ENCODE measurements at places on chromosomes 12 and 14.

DNA sequence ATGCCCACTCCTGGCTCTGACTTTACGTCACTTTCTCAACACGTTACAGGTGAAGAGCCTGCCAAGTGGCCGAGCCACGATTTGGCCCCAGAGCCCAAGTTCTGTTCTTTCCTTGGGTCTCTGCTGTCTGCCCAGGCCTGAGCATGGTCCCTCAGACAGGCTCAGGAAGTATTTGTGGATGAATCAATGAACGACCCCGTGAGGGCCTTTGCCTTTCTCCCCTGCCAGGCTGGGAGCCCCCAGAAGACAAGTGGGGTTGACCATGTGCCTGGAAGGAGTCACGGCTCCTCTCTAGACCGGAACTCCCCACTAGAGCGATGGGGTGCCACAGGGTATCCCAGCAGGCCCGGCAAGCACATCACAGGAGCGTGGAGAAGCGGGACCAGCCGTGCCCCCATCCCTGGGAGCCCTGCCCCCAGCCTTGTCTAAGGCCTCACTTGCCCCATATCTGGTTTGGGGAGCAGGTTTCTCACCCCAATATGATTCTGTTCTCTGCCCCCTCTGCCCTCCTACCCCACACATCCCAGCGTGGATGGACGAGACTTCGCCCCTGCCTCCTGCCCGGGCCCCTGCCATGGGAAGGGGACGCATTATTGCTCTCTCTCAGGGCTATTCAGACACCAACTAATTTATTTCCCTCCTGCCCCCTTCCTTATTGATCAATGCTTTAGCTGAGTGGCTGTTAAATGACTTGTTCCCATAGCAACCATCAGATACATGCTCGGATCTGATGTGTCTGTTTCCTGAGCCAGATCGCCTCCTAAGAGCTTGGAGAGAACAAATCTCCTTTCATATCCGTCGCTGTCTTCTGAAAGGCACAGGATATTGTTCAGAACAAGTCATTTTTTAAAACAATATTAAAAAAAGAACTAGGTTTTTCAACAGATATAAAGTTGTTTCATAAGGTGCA, 69.0 kb downstream of the DIO3 start:
- DNase-seq: no peak

- DNase-seq: no peak
Measured at GRCh38 chr12:105644770-105645169, 314.3 kb downstream of the C12orf75 start.

GRCh38 chr12:96170328-96170727, 23.8 kb upstream of the ELK3 start:
- DNase-seq: no peak

- DNase-seq: no peak
Measured at GRCh38 chr12:131494216-131494615, 216.7 kb upstream of the SFSWAP start.

DNA sequence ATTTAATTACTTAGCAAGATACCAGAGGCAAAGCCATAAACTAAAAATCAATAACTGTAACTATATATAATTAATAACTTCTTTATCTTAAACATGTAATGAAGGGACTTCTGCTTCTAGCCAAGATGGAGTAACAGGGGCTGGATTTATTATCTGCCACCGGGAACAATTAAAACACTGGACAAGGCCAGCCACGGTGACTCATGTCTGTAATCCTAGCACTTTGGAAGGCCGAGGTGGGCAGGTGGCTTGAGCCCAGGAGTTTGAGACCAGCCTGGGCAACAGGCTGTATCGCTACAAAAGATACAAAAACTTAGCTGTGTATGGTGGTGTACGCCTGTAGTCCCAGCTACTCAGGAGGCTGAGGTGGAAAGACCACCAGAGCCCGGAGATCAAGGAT, 113.6 kb downstream of the TAOK3 start:
- no peak for DNase-seq

DNA sequence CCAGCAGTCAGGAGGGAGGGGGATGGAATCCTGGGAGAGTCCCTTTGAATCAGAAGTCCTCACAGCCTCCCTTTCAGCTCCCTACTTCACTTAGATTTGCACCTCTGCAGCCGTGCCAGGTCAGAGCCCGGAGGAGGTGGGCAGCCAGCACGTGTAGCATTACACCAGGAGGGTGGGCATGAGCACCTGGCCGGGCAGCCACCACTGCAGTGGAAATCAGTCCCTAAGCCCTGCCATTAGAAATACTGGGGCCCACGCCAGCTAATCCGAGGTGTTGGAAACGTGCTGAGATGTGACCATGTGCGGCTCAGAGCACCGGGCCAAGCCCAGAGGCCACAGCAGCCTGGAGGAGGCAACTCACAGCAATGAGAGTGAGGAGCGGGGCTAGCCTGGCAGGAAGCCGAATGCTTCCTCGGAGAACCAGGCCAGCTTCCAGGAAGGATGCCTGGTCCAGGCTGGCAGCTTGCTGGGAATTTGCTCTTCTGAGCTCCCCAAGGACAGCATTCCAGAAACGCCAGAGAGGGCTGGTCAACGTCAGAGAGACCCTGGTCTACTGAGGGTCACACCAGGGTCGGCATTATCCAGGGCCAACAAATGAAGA, 9.4 kb upstream of the CACNA2D4 start:
- no peak for DNase-seq

- DNase-seq: no peak
Measured at GRCh38 chr12:100913872-100914592, 119.5 kb downstream of the ANO4 start.

DNA sequence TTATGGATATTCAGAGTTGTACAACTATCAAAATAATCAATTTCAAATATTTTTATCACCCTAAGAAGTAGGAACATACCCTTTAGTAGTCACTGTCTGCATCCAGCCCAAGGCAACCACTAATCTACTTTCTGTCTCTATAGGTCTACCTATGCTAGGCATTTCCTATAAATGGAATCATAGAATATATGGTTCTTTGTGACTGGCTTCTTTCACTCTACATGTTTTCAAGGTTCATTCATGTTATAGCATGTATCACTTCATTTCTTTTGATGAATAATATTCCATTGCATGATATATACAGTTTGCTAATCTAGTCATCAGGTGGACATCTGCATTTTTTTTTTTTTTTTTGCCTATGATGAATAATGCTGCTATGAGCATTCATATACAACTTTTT, 112.4 kb downstream of the PPP1R12A start:
- DNase-seq: no peak

GRCh38 chr12:54259194-54260011, 20.5 kb downstream of the CBX5 start:
- DNase-seq: peak; percentile 35

- no peak for DNase-seq
Measured at GRCh38 chr14:76720382-76720813, 40.9 kb upstream of the VASH1 start.

GRCh38 chr12:127963933-127964332, 303.0 kb upstream of the TMEM132C start:
- no peak for DNase-seq

DNA sequence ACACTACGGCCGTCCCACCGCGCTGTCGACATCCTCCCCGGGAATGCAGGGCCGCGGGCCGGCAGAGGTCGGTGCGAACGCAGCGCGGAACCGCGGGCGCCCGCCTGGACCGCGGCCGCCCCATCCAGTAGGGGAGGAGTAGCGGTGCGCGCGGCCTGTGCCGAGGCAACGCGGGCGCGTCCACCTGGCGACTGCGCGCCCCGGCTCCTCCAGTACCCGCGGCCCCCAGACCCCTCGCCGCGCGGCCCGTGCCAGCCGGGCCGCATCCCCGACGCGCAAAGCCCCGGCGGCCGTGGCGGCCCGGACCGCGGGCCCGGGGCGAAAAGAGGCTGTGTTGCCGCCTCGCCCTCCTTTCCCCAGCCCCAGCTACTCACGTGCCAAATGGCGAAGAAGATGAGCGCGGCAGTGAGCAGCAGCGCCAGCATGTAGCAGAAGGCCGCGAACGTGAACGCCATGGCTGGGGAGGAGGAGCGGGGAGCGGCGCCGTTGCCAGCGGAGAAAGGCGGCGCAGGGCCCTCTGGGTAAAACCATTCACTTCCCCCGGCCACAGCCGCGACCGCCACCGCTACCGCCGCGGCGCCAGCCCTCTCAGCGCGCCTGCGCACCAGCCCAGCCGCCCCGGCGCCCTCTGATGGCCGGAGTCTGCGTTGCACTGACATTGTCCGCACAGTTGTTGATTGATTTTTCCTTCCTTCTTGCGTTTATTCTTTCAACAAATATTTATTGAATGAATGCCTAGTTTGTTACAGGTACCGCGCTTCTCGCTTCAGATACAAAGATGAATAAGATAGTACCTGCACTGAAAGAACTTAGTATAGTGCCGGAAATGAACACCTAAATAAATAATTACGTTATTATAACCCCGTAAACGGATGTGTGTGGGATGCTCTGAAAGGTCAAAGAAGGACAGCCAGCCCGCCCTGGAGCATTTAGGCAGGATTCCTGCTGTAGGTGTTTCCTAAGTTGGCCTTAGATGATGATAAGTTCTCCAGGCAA, at the start of gene CNIH1:
Gene CNIH1, minus strand, starts transcription at position 502 of the 996 bp plus-strand sequence. Its CDS starts 47 bp downstream, at position 455.
- DNase-seq: peak; percentile 92

DNA sequence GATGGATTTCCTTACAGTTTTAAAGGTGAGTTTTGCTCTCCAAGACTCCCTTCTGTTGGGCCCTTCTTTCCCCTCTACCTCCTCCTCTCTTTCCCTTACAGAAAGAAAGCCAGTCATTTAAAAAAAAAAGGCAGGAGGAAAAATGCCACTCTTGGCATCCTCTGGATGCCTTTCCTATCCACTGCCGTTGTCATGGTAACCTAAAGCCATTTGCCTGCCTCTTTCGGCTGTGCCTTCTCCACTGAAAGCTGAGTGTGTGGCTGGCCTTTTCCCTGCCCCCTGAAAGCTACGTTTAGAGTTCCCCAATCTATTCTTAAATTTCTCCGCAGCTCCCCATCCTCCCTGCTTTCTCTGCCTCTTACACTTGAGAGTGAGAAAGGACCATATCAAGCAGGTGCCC, 67.1 kb downstream of the TUNAR start:
- no peak for DNase-seq

DNA sequence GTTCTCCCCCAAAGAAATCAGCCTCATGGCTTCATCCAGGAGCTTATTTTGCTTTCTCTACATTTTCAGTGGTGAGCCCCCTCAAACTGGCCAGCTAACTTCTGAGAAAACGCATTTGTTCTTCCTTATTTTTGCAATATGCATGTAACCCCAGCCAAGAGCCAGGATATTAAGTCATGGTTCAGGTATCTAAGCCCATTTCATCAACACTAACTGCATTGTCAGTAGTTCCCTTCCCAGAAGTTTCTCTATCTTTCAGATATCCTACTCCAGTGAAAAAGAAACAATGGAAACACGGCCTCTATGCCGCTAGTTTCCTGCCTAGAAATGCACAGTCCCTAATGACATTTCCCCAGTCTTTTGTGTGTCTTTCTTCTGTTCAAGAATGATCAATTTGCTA, 102.8 kb upstream of the RASSF8 start:
- no peak for DNase-seq

DNA sequence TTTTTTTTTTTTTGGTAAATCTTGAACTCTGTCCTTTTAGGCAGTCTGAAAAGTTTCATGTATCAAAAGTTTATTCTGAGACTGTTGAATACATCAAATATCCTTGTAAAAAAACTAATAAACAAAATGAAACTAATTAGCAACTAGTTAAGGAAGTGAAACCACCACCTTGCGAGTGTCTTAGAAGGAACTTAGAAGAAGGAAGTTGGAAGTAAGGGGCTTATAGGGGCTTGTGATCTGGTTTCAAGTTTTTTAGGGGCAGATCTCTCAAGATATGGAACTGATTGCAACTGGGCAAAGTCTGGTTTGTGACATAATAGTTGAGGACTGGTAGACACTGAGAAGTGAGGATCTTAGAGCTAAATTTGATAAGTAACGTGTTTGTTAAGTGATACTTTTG, 748.8 kb downstream of the C12orf50 start:
- DNase-seq: no peak

GRCh38 chr14:31283578-31284252, 76.1 kb upstream of the HECTD1 start:
- DNase-seq: no peak

- DNase-seq: no peak
Measured at GRCh38 chr14:97113339-97113738, 316.2 kb downstream of the VRK1 start.

DNA sequence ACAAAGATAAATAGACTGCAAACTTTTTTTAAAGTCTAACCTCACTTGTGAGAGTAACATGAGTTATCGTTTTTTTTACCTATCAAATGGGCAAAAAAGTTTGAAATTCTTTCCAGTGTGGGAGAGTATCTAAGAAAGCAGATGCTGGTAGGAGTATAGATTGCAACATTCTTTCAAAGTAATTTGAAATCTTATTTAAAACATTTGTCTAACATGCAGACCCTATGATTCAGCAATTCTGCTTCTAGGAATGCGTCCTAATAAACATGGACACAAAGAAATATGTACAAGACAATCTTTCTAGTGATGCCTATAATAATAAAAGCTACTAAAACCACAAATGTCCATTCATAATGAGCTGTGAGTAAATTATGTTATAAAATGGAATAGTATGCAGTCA, 110.4 kb upstream of the TMCC3 start:
- DNase-seq: no peak

- DNase-seq: no peak
Measured at GRCh38 chr14:96204151-96205058, at the start of gene BDKRB2. Gene BDKRB2 (plus strand): TSS chr14:96204839. CDS start chr14:96237108, 32,269 bp downstream.

DNA sequence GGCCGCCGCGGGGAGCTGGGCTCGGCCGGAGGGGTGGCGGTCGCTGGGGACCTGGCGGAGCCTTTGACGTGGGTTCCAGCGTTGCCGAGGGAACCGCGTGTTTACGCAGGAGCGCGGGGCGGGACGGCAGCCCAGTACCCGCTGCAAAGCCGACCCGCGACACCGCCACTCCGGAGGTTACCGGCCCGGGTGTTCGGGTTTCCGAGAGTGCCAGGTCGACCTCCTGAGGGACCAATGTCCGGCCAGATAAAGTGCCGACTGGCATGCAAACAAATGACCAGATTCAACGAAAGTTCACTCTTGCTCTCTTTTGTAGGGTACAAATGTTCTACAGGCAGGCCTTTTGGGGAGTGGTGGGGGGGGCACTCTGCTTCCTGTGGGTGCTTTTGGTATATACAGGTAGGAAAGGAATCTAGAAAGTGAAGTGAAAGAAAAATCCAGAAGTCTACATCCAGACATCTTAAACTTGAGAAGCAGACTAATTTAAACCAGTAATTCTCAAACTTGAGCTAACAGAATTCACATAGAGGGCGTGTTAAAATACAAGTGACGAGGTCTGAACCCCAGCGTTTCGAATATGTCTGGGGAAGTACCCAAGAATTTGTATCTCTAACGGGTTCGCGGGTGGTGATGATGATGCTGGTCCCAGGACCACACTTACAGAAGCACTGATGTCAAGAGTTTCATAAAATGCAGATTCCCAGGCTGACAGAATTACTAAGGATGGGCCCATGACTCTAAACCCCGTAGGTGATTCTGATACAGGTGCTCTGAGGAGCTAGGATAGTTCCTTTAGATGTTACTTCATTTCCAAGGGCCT, at the start of gene GPR135:
Gene GPR135, minus strand, starts transcription at position 65 of the 820 bp plus-strand sequence. CDS start 154 bp downstream, outside the sequence.
- peak; percentile 33 for DNase-seq

- DNase-seq: no peak
Measured at GRCh38 chr12:7047306-7047705, 13.2 kb upstream of the C1S start.

GRCh38 chr12:14578646-14579045, 11.0 kb upstream of the PLBD1 start:
- DNase-seq: no peak

Measured in activated CD4-positive, alpha-beta T cell treated with anti-CD3 and anti-CD28 coated beads for 4 hours (primary cell).